ENCODE measurements at places on chromosomes 13 and 19.
A peak's percentile ranks its signal among the peaks of the same experiment; 100 is the strongest.

- DNase-seq = no peak
Measured at GRCh38 chr19:41859213-41859617, 840 bp upstream of the RPS19 start.

GRCh38 chr19:30425885-30426838 lies 54.0 kb downstream of the ZNF536 start:
- DNase-seq = no peak

- DNase-seq = no peak
Measured at GRCh38 chr13:46795321-46795720, 1.6 kb downstream of the ESD start.

- DNase-seq = no peak
Measured at GRCh38 chr19:48415395-48415794, 21.9 kb downstream of the GRIN2D start.

GRCh38 chr13:21949818-21950429 lies 279.1 kb downstream of the FGF9 start:
- no peak for DNase-seq

DNA sequence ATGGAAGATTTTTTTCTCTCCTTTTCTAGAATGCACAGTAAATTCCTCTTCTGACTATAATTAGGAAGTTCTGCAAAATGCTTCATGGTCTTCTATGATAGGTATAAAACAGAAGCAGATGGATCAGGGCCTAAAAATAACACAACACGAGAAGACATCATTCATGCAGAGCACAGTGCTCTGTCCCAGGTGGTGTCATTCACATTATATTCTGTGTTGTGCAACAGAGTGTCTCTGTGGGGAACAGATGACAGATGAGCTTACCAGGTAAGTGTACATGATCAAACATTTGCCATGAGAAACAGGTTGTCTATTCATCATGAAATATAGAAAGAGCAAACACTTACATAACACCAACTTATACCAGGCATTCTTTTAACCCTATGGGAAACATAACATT lies 288.3 kb downstream of the KCTD12 start:
- no peak for DNase-seq

DNA sequence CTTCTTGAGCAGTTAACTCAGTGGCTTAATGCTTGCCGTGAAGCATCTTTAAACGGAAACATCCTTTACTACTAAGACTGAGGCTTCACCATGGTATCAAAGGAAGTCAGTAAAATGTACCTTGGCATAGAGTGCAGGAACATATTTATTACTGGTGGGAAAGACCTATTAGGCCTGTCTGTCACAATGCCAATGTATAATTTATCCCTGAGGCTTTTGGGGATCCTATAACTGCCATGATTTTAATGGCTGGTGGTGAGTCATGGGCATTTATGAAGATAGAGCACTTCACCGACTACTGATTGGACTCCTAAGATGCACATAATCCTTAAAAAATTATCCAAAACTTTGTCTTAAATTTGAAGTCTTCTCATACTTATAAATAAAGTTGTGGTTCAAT lies 79.6 kb downstream of the FGF14 start:
- no peak for DNase-seq

GRCh38 chr13:48710160-48710559 lies 56.4 kb downstream of the CYSLTR2 start:
- DNase-seq = no peak

DNA sequence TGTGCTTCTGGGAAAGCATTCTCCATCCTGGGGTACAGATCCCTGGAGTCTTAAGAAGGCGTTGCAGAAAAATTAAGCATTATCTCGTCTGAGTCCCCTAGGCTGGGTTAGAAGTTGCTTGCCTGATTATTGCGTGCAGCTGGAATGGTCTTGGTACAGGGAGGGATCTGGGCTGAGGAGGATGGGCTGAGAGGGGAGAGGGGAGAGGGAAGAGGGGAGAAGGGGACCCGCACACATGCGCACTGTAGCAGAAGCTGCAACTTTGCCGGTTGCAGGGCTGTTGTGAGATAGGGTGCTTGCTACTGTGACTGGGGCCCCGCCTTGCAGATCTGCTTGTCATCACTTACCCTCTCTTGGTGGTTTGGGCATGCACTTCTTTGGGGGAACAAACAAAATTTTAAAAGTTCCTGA lies 316.8 kb downstream of the DLEU7 start:
- no peak for DNase-seq

GRCh38 chr13:84237143-84237542 lies 354.9 kb upstream of the SLITRK1 start:
- DNase-seq = peak; percentile 17

DNA sequence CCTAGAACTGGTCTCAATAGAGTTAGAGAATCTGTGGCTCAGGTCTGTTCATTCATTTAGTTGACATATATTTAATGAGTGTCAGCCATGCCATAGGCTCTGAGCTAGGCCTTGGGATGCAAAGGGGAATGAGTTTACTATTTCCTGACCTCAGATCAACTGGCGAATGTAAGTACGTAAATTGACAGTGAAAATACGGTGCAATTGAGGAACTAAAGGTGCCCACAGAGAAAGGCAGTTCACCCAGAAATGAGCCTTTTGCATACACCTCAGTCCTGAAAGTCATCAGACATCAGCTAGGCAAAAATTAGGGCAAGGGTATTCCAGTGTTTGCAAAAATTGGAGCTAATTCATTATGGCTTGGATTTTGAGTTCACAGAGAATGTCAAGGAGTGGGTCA lies 20.6 kb upstream of the UPF3A start:
- no peak for DNase-seq

DNA sequence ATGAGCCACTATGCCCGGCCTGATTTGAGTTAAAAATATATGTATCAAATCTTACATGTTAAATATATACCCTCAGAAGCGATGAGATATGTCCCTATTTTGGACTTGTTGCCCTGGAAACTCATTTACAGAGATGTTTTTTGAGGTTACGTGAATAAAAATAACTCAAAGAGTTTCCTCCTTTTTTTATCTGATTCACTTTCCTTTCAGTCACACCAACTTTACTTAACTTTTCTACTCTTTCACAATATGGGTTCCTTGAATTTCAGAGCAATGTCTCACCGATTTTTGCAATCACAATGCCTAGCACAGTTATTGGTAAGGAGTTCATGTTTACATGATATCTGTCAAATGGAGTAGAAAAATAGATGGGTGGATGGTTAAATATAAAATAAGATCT lies 2.3 kb downstream of the OR7C2 start:
- no peak for DNase-seq

- no peak for DNase-seq
Measured at GRCh38 chr13:25329706-25330105, 28.3 kb downstream of the NUP58 start.

DNA sequence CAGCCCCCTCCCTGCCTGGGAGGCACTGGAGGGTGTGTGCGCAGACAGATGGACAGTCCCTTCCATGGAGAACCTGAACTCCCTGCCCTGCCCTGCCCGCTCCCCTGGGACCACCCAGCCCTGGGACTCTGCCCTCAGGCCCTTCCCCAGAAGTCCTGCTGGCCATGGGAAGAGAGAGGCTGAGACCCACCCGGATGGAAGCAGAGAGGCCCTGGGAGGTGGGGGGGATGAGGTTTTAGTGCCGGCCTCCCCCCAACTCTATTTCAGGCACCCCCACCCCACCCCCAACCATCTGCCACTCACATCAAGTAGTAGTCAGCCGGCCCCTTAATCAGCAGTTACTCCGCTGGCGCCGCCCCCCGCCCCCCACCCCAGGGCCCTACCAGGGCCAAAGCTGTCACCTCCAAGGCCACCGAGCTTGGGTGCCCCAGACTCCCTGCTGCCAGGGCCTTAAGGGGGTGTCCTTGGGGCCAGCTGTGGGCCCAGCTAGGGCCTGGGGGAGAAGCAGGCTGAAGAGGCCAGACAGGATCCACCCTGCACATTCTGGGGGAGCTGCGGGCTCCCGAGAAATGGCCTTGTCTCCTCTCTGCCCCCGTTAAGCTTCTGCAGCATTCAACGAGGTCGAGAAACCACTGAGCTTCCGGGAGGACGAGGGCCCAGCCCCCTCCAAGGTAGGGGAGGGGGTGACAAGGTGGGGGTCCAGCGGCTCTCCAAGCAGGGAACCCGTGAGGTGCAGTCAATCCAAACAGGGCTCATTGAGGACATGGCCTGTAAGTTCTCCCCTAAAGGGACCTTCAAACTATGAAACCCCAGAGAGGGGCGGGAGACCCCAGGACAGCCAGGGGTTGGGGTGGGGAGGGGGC lies 17.4 kb downstream of the NMRK2 start:
- no peak for DNase-seq

- no peak for DNase-seq
Measured at GRCh38 chr19:32464279-32464678, 58.7 kb downstream of the DPY19L3 start.

DNA sequence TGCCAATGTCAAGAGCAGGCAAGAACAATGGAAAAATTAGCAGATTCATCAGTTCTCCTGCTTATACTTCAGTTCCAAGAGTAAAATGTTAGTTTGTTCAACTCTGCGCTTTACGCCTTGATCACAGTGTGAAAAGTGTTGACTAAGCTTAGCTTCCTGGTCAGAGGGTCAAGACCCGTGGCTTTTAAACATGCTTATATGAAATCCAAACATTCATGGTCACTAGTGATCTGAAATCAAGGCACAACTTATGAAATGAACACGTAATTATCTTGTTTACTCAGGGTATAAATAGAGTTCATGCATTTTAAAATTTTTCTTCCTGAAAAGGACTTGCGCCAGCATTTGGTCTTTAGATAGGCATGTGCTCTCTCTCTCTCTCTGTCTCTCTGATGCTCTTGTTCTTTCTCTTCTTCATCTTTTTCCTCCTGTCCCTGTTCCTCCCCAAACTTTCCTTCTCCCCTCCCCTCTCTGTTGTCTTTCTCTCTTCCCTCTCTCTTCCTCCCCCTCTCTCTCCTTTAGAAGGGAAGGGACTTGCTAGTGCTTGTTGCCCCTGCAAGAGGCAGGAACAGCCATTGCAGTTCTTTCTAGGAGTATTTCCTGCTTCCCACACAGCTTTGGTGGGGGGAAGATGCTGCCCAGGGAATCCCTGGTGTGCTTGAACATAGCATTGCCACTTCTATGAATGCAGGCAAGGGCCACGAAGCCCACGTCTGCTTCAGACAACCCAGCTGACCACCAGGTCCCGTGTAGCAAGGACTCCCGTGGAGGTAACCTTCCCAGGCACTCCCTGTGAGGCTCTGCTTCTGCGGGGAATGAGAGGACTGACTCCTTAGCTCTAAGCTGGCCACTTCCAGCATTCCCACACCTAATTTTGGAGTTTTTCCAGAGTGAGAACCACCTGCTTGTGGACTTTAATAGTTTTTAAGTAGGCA lies 7.1 kb upstream of the ZNF536 start:
- no peak for DNase-seq

DNA sequence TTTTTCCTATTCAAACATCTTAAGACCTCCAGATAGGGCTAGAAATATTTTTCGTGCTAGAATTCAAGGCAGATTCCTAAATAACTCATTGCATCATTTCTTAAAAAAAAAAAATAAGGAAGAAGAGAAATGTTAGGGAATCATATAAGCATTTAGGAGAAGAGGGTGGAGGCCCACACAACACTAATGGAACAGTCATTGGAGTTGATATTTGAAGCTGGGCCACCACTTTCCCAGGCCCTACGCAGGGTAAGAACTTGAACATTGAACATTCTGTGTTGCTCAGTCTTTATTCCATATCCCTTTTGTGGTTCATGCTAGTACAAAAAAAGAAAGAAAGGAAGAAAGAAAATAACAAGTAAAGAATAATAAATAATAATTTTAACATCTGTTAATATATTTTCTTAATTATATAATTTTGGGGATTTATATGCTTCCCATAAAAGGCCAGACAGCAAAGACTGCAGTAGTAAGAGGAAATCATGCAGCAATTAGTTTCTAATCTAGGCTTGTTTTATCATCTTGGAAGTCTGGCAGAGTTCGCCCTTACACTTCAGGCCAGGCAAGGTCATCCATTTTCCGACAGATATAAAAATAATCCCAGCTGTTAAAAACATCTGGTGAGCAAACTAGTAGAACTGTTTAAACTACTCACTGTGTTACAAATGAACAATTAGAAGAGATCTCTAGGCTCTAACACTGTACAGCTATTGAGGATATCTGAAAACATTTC lies 127.7 kb downstream of the FRY start:
- DNase-seq = no peak

DNA sequence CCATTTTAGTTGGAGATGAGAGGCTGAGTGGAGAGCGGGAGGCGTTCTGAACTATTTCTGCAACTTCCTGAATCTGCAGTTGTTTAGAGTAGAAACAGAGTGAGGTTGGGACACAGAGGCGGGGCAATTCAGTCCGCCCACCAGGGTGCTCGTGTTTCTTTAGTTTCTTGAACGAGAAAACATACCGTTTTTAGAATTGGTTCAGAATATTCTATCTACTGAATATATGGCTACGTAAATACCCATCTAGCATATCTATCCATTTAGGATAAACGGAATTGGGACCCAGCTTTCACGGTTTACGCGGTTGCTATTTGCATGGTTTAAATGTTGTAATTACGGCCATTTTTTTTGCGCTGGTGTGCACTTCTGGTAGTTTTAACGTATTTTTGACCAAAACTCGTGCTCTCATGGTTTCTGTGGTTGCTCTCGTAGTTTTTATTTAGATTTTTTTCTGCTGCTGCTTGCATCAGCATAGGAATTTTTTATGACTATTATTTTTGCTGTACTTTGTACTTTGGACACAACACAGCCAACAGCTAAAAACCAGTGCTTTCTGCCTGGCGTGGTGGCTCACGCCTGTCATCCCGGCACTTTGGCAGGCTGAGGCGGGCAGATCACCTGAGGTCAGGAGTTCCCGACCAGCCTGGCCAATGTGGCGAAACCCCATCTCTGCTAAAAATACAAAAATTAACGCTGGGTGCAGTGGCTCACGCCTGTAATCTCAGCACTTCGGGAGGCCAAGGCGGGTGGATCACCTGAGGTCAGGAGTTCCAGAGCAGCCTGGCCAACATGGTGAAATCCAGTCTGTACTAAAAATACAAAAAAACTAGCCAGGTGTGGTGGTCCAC lies 32.7 kb downstream of the TIMM13 start:
- no peak for DNase-seq

- DNase-seq = no peak
Measured at GRCh38 chr13:111131611-111132010, 16.5 kb downstream of the ARHGEF7 start.

GRCh38 chr13:105441051-105441750 lies 1094.3 kb downstream of the EFNB2 start:
- no peak for DNase-seq

GRCh38 chr19:28485292-28485691 lies 727.7 kb downstream of the UQCRFS1 start:
- DNase-seq = no peak
